Stimulated activated CD4-positive, alpha-beta T cell treated with anti-CD3 and anti-CD28 coated beads, Interleukin-12 subunit alpha, Interleukin-12 subunit beta, amount 100 ng/mL, for 48 hours (primary cell): ENCODE measurements at places on chromosomes 5 and 9.

DNA sequence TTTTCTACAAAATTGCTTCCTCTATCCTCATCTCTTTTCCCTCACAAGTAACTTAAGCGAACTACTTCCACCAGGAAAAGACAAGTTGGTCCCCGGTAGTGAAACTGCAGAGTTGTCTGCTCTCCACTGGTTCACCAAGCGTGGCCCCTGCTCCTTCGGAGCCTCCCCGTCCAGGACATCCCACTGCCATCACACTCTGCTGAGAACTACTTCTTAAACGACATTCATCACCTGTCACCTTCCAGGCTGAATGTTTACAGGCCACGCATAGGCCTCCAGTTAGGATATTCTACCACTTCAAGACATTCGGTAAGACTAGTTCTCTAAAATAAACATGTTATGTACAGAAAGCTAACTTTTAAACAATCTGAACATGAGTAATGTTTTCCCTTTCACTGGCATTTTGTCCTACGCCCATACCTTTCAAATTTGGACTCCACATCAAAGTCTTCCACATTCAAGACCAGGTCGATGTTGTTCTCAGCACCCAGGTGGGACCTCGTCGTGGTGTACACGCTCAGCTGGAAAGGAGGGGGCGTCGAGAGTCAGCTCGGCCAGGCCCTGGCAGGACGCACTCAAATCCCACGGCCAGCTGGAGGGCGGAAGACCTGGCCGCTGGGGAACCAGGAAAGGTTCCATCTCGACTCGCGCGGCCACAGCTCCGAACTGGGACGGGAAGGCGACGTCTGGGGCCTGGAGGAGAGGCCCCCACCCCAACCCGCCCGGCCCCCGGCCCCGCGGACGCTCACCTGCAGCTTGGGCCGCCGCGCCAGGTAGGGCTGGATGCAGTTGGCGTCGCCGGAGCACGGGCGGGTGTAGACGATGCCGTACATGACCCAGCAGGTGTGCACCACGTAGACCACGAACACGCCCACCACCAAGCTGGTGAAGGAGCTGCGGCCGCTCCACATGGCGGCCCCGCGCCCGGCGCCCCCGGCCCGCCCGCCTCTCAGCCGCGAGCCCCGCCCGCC, 683 bp downstream of the CLPTM1L start:
- DNase-seq: no peak

GRCh38 chr9:127976498-127976897, 4.3 kb downstream of the EEIG1 start:
- no peak for DNase-seq

- DNase-seq: no peak
Measured at GRCh38 chr5:167614294-167615021, 677.0 kb upstream of the WWC1 start.

DNA sequence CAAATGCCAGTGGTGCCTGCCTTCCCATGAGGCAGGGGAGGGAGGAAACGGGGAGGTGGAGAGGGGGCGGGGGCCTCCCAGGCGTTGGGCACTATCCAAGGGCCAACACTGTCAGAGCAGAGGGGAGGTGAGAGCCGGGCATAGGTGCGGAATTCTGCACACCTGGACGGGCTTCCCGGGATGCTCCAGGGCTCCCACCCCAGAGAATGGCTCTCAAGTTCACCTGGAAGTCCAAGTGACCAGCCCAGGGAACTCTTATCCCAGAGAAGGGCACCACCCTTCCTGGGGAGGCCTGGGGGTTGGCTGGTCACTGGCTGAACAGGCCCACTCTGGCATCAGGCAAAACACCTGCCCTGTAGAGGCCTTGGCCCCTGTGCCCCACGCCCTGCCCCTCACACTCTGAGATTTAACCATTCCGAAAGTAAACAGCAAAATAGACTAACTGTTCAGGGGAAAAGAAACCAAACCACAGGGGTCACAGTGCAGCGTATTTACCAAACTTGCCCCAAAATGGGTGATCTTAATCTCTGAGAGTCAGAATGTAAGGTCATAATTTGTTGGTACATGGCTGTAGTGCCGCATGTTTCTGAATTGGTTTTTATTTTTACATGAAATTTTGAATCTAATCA, 2.7 kb downstream of the CSF2 start:
- DNase-seq: no peak

GRCh38 chr5:7592910-7593309, 197.0 kb downstream of the ADCY2 start:
- no peak for DNase-seq

DNA sequence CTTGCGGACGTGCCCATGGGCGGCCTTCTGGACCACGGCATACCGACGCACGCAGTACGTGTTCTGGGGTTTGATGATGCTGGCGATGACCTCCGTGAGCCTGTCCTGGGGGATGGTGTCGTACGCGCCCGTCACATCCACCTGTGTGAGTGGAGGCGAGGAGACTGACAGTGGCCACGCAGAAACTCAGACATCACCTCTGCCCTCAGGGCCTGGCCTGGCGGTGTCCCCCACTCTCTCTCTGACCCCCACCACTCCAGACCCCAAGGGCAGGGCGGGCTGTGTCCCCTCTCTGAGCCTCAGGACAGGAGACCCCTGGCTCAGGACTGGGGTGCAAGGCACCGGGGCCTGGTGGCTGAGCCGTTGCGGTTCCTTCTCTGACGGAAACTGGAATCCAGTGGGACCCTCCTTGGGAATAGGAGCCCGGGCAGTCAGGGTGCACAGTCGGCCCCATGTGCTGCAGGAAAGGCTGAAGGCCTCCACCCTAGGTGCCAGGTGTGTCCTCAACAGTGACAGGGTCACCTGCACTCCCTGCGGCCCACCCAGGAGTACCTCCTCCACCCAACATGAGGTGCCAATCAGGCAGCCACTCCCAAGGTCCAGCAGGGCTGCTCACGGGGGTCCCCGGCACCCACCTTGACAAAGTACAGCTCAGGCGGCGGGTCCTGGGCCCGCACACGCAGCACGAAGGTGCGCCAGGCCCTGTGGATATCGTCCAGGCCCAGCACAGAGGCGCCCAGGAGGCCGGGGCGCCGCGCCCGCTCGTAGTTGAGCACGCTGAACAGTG, 16.0 kb downstream of the TERT start:
- DNase-seq: no peak

- DNase-seq: peak; percentile 44
Measured at GRCh38 chr5:157352756-157353340, 86.9 kb downstream of the CYFIP2 start.

GRCh38 chr9:120030847-120031246, 549.1 kb downstream of the CDK5RAP2 start:
- no peak for DNase-seq
